T-cell (primary cell): ENCODE measurements at places on chromosomes 2 and 18.

DNA sequence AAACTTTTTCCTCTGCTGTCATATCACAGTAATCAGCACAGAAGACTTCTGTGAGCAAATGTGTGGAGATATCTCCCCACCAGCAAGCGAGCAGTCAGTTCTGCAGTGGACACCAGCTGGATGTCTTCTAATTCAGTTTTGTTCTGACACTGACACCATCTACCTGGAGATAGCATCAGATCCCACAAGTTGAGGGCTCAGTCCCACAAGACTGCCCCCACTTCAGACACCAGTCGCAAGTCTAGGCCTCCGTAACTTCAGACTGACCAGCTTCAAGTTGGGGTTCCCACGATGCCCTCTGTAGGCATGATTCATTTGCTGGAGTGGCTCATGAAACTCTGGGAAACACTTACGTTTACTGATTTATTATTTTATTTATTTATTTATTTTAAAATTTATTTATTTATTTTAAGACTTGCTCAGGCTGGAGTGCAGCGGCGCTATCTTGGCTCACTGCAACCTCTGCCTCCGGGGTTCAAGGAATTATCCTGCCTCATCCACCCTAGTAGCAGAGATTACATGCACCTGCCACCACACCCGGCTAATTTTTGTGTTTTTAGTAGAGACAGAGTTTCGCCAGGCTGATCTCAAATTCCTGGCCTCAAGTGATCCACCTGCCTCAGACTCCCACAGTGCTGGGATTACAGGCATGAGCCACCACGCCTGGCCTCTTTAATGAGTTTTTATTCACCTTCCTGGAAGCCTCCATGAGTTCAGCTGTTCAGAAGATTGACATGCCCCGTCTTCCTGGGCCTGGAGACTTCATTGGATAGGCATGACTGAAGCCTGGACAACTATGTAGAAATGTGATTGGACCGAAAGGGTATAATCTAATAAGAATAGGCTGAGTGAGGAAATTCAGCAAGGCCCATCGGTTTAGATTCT is 55.7 kb downstream of the PAPOLG start:
- no peak for DNase-seq

GRCh38 chr2:121666042-121666441 is 16.8 kb upstream of the CLASP1 start:
- DNase-seq, result no peak

- DNase-seq, result no peak
These were observed 187.8 kb upstream of the ERBB4 start for GRCh38 chr2:212726403-212726802.

DNA sequence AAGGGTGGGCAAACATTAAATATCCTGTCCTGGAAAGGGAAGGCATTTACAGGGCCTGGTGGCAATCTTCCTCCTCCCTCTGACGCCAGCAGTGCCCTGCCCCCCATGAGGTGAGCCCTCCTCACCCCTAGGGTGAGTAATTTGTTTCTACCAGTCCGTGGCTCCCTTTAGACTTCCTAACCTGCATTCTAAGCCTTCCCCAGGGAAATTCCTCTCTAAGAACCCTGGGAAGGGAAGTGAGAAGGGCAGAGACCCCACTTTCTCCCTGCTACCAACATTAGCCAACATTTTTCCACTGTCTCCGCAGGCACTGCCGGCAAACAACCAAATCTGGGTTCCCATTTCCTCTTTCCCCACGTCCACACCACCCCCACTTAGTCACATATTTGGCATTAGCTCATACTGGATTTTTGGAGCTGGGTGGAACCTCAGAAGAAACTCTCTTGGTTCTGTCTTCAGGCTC is 69.3 kb downstream of the NRP2 start:
- no peak for DNase-seq

DNA sequence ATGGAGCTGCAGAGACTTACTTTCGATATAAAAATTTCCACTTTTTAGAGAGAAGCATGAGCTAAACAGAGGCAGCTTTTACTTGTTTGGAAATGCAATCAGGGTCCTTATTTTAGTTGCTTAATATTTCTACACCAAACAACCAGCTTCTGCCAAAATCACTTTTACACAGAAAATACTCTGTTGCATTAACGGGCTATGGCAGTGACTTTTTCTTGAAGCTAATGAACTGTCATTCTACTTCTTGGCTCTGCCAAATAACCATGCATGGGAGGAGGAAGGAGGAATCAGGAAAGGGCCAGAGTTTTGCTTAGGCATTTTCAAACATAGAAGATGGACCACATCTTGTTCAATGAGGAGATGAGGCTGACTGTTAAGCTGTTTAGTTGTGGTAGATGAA is 23.6 kb upstream of the LTBP1 start:
- DNase-seq, result no peak

GRCh38 chr2:54586062-54586461 is 129.9 kb downstream of the SPTBN1 start:
- DNase-seq, result no peak

GRCh38 chr2:237405605-237406004 is 8.4 kb downstream of the COL6A3 start:
- DNase-seq, result no peak

- no peak for DNase-seq
These were observed 71.7 kb downstream of the HS1BP3 start for GRCh38 chr2:20578895-20579825.

DNA sequence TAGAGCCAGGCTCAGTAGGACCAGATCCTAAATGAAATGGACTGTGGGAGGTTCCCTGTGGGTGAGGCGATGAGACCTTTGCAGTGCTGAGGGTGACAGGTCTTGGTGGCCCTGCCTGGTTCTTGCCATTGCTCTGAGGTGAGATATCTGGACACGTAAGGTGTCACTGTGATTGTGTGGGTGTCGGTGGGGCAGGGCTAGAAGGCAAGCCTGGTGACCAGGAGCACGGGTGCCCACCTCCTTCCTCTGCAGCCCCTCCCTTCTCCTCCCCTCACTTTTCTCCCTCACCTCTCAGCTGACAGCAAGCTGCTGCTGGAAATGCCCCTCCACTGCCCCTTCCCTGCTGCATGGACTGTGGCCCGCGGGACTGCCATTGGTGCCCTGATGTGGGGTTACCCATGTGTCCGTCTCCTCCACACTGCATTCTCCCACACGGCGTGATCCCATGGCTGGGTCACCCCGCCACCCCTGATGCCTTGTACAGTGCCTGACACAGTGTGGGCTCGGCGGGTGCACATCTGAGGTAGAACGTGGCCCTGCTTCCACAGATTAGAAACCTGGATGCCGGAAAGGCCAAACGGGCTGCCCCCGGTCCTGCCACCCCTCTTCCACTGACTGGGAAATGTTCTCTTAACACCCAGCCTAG is 55.6 kb upstream of the FOSL2 start:
- no peak for DNase-seq

DNA sequence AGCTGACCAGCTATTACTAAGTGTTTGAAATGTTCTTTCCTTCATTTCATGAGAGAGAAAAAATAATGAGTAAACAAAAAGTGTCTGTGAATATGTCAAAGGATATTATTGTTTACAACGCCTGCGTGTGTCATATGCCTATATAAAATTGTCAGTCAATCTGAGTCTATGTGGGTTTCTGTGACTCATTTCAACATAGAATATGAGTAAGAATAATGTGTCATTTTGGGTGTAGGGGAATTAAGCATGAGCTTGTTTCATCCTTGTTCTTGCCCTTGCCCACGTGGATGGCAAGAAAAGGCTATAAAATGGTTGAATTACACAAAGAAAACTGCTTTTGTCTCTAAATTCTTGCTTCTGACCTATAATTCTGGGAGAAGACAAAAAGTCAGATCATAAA is 466.0 kb downstream of the PTH2R start:
- DNase-seq, result no peak

- DNase-seq, result no peak
These were observed 54.2 kb downstream of the SDC1 start for GRCh38 chr2:20170704-20171250.

DNA sequence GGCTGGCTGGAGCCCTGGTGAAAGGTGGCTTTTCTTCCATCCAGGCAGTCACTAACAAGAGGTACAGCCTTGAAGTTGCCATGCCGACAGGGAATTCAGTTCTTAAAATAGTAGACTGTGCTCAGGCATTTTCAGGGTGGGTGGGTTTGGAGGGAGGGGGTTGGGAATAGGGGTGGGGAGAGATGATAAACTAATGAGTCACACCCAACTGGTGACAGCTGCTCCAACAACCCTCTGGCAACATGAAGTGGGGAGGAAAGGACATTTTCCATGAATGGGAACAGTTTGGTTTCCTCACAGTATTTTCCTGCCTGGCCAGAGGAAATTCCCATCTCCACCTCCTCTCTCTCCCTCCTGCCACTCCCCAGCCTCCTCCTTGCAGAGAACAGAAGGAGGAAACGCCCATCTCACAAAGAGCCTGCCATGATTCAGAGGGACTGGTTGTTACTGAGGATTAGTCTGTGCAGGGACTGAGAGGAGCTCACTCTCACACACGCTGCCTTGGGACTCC is 113.0 kb upstream of the SLC1A4 start:
- no peak for DNase-seq

- DNase-seq, result no peak
These were observed 42.9 kb upstream of the GRHL1 start for GRCh38 chr2:9908639-9909038.

DNA sequence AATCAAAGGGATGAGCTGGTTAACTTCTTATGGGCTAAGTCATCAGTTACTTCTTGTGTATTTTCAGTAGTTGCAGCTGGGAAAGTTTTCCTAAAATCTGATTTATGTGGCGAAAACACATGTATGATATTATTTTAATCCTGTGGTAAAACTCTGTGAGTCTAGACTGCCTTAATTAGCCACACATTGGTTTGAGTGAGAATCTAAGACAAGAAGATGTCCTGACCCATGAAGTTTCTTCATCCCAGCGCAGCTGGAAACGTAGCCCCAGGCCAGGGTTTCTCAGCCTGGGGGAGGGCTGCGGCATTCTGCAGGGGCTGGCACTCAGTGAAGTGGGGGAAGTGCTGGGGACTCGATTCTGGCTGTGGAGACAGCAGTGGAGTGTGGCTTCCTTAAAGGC is 44.7 kb upstream of the INHBB start:
- no peak for DNase-seq

DNA sequence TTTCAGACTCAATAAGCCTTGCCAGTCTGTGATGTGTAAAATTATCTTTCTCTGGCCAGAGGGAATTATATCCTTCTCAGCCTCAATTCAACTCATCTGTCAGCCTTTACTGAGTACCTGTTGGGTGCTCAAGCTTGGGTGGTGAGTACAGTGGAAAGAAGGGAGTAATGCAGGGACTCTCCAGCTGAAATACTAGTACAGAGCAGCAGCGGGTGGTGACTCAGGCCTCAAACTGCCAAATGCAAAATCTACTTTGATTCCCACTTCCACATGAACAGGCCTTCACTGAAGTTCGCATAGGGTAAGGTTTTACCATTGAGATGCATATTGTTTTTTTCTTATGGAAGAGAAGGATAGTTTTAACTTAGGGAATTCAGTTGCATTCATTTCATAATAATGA is 326.8 kb downstream of the LRRTM1 start:
- DNase-seq, result no peak

DNA sequence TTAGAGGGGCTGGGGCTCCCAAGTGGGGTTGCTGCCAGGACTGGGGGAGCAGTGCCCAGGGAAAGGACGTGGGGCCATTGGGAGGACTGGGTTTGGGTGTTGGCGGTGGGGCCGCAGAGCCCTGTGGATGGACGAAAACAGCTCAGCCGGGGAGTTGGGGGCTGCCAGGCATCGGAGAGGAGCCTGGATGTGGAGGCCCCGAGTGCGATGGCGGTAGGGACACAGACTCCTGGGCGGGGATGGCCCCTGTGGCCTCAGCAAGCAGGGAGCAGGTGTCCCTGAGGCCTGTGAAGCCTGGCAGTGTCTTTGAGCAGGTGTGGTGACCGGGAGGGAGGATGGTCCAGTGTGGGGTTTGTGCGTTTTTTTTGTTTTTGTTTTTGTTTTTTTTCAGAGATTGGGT is 13.3 kb downstream of the CTDP1 start:
- no peak for DNase-seq
